Activated T-cell treated with anti-CD3 and anti-CD28 coated beads for 24 hours (primary cell): ENCODE measurements at places on chromosomes 6 and 20.

- DNase-seq = no peak
Measured at GRCh38 chr20:25586877-25587276, 1.5 kb upstream of the NINL start.

DNA sequence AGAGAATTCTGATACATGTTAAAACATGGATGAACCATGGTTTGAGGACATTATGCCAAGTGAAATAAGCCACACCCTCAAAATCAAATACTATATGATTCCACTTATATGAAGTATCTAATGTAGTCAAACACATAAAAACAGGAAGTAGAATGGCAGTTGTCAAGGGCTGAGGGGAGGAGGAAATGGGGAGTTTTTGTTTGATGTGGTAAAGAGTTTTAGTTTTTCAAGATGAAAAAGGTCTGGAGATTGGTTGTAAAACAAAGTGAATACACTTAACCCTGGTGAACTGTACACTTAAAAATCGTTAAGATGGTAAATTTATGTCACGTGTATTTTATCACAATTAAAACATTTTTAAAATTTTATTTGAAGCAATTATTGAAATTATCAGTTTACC lies 127.4 kb upstream of the GRIK2 start:
- DNase-seq = no peak

DNA sequence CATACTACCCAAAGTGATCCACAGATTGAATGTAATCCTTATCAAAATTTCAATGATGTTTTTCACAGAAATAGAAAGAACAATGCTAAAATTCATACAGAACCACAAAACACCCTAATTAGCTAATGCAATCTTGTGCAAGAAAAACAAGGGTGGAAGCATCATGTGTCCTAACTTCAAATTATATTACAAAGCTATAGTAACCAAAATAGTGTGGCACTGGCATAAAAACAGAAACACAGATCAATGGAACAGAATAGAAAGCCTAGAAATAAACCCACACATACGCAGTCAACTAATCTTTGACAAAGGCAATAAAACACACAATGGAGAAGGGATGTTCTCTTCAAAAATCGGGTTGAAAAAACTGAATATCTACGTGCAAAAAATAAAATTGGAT lies 131.1 kb downstream of the TASP1 start:
- no peak for DNase-seq

DNA sequence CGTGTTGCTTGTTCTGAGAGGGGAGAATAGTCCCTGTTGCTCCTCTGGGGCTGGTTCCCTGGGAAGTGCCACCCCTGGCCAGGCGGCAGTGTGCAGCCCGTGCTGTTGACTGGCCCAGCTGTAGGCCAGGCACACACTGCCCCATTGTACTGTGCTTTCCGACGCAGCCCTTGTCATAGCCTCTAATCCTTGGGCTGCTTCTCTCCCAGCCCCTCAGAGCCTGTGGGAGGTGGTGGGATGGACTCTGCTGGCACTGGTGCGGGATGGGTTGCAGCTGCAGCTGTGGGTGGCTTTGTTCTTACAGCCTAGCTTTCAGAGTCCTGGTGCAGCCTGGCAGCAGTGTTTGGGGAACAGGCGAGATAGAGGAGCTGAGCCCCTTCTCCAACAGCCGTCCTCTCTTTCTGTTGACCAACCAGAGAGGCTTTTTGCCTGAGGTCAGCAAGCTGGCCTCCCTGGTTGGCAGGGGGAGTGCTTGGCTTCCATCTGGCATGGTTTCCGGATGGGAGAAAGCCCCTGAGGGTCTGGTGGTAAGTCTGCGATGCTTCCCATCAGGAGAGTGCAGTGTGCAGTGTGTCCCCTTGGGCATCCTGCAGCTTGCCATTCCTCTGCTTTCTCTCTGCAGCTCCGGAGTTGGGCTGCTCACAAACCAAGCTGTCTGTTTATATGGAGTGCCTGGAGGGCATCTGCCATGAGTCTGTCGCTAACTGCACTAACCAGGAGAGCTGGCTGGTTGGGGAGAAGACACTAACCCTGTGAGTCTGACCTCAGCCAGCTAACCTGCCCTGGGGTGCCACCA lies 12.1 kb downstream of the TJAP1 start:
- no peak for DNase-seq

GRCh38 chr6:112695001-112695400 lies 347.9 kb downstream of the RFPL4B start:
- no peak for DNase-seq

GRCh38 chr20:22770241-22770800 lies 185.9 kb upstream of the FOXA2 start:
- DNase-seq = no peak

GRCh38 chr20:25195962-25196785 lies 662 bp downstream of the ENTPD6 start:
- DNase-seq = no peak

DNA sequence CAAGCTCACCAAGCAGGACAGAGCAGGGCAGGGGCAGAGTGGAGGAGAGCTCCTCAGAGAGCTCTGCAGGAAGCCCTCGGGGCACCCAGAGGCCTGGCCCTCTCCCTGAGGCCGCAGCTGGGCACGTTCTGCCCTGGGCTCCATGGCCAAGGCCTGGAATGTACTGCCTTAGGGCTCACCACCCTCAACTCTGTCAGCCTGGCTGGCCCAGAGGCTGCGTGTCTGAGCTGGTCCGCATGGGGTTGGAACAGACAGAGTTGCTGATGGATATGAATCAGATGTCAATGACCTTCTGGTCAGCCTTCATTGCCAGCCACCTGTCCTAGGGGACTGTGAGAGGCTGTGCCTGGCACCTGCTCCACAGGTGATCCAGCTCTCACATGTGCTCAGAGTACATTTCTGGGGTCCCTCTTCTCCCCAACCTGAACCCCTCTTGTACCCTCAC lies 33.2 kb upstream of the PCMTD2 start:
- no peak for DNase-seq

GRCh38 chr6:3426091-3426926 lies 30.5 kb downstream of the SLC22A23 start:
- DNase-seq = no peak

DNA sequence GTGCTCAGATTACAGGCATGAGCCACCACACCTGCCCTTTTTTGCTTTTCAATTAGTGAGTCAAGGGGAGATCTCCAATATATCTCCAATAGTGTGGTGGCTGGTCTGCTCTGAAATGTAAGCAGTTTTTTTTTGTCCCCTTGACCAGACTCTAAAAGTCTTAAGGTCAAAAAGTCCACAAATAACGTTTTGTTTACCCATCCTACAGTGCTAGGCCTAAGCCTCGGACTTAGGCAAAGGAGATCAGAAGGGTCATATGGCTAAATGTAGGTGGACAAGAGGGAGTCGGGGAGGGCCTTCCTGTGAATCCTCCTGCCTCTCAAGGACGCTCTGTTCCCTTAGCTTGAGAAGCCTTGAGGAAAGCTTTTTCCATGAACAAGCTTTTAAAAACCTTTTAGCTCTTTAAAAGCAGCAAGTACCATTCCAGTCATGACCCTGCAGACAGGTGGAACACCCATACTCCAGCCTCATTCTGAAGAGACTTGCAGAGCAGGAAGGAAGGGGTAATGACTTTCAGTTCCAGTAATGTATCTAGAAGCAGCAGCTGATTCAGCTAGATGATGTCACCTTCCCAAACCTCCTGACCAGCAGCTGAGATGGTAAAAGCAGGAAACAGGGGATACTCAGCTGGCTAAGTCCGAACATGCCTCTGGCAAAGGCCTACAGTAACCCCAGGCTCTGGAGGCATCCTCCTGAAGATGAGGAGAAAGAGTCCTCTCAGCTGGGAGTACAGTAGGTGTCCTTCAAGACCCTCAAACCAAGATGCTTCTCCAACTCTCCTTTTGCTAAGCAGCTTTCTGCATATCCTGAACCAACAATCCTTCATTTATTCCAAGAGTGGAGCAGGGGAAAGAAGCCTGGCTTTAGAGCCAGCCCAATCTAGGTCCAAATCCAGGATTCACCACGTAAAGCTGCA lies 23.6 kb downstream of the BCL2L1 start:
- DNase-seq = no peak

DNA sequence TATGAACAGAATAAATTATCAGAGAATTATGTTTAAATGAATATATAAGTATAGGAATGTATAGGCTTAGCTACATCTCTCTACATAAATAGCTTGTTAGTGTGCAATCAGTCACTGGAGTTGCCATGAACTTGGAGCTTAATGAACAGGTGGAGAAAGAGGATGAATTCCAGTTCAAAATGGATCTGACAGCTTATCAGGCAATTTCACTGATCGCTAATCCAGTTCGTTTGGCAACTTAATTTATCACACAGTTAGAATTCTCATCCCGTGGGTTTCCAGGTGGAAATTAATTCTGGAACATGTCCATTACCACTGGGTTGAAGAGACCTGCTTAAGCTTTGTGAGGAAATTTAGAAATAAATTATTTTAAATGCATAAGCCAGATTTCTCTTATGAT lies 118.1 kb downstream of the MACROD2 start:
- DNase-seq = no peak

- peak; percentile 61 for DNase-seq
Measured at GRCh38 chr20:45987108-45987780, 15.2 kb upstream of the ZNF335 start.

DNA sequence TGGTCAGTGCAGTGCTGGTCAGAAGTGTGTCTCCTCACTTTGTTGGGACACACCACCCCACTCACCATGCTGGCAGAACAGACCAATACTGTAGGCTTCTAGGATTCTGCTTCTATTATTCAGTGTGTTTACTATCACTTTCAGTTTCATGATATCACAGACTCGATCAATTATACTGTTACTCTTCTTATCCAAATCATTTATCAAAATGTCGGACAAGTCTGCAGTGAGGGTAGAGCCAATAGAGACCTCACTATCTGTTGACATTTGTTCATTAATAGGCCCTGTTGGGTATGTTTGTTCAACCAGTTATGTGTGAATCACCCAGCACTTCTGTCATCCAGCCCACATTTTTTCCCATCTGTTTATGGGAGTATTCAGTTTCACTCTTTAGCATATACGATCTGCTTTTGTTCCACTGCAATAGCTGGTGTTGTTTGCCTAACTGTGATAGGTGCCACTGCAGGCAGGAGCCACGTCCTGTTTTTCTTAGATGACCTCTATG lies 140.1 kb downstream of the NRN1 start:
- DNase-seq = no peak

GRCh38 chr6:44107017-44107416 lies 20.2 kb downstream of the MRPL14 start:
- DNase-seq = no peak

DNA sequence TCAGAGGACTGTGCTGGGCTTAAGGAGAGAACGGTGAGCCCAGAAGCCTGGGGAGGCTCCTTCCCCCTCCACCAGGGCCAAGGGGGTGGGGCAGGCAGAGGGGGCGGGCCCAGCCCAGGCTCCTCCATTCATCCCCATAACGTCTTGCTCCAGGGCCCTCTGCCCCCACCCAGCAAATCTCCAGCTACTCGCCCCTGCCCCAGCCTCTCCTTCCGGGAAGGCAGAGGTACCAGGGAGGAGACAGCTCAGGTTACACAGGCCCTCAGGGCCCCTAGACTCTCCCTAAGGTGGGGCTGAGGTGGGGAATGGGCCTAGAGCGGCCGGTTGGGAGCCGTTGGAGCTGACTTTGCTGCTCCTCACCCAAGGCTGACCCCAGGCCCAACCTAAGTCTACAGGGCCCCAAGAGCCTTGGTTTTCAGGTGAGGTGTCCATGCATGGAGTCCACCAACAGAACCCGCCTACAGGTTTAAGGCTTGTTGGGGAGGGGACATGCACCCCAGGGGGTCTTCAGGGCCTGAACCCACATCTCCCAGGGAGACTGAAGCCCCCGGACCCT lies 1.2 kb downstream of the LAMA5 start:
- DNase-seq = no peak

DNA sequence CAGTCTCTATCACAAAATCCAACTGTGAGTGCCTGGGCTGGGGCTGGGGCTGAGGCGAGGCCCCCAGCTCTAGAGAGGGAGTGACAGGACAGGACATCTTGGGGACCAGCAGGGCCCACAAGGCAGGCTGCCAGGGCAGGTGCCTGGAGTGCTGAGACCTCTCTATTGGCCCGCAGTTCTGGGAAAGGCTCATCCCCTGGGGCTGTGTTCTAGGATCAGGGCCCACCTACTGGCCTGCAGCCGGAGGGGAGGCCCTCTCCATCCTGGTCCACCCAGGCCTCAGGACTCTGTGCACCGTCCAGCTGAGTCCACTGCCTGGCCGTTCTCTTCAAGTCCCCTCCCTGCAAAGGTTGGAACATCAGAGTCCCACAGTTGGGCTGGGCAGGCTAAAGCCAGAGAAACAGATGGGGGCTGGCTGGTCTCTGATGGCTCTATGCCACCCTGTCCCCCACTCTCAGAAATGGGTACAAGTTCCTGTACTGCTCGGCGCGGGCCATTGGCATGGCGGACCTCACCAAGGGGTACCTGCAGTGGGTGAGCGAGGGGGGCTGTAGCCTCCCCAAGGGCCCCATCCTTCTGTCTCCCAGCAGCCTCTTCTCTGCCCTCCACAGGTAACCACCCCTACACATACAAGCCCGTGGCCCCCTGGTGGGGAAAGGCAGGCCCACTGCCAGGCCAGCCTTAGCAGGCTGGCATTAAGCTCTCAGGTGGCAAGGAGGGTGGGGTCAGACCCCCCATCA lies 9.0 kb downstream of the EMILIN3 start:
- DNase-seq = no peak

- DNase-seq = no peak
Measured at GRCh38 chr6:46867411-46867810, 54.3 kb downstream of the ADGRF5 start.

GRCh38 chr6:43076464-43077332 lies 584 bp downstream of the PTK7 start:
- no peak for DNase-seq

DNA sequence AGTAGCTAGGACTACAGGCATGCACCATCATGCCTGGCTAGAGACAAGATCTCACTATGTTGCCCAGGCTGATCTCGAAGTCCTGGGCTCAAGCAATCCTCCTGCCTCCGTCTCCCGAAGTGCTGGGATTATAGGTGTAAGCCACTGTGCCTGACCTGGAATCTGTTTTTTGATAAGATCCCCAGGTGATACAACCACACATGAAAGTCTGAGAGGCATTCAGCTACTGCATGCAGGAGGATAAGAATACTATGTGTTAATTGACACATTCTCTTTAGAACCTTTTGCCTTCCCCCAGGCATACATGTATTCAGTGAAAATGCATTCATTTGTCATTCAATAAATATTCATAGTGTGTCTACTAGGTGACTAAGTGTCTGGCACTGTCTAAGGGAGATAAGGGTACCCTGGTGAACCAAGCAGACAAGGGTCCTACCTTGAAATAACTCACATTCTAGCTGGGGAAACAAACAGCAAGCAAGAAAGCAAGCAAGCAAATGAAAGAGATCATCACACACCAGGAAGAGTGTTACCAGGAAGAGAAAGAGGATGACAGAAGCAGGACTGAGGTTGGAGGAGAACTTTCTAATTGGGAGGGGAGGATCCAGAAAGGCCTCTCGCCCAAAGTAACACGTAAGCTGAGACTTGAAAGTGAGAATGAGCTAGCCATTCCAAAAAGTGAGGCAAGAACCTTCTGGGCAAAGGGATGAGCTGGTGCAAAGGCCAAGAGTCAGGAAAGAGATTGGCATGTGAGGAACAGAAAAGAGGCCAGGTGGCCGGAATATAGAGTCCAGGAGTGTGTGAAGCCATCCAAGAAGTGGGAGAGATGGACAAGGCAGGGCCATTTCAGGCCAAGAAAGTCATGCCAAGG lies 6.5 kb downstream of the GFOD1 start:
- DNase-seq = no peak

GRCh38 chr6:89669002-89669401 lies 30.5 kb upstream of the LYRM2 start:
- DNase-seq = no peak

GRCh38 chr6:148242180-148242579 lies 100.5 kb upstream of the SASH1 start:
- no peak for DNase-seq

- no peak for DNase-seq
Measured at GRCh38 chr20:23114018-23114417, 27.9 kb upstream of the CD93 start.
